ENCODE measurements at places on chromosomes 12 and 14.

GRCh38 chr12:49027846-49028555 is 9.4 kb upstream of the PRKAG1 start:
- no peak for DNase-seq

DNA sequence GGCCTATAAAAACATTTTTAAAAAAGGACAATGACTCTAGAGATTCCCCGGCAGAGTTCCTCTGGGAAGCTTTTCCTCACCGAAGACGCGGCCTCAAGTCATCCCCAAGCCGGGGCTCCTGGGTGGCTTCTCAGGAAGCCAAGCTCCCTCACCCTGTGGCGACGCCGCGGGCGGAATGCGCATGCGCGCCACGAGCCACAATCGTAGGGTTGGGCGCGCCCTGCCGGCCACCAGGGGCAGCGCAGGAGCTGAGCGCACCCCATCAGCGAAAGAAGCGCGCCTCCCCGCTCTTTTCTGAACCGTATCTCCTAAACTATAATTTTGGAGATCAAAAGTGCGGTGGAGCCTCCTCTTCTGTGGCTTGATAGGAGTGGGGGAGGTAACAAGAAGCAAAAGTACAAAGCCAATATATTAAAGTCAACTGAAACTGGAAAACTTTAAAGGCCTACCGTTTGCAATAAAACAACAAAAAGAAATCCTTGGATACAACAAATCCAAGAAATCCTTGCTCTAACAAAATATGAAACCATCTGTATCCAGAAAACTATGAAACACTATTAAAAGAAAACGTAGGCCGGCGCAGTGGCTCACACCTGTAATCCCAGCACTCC is 17.4 kb upstream of the CHFR start:
- DNase-seq: peak; percentile 85

- DNase-seq: no peak
These were observed 6.8 kb downstream of the KIF26A start for GRCh38 chr14:104144911-104145825.

GRCh38 chr12:38890102-38890855 is 15.1 kb downstream of the CPNE8 start:
- DNase-seq: no peak

DNA sequence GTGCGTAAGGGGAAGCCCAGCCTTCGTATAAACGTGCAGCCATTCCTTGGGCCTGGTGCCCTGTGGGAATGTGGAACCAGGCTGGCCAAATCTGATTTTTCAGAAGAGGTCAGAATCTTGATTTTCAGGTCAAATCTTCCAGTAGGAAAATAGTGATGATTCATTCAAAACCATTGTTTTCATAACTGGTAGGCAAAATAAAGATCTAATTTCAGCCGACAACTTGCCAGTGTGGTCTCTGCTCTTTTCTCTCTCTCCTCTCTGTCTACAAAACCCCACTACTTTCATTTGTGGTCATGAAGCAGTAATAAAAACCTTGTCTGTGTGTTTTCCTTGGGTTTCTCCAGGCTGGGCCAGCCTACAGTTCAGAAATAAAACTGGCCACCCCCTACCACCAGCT is 135.1 kb downstream of the RBM19 start:
- DNase-seq: no peak

DNA sequence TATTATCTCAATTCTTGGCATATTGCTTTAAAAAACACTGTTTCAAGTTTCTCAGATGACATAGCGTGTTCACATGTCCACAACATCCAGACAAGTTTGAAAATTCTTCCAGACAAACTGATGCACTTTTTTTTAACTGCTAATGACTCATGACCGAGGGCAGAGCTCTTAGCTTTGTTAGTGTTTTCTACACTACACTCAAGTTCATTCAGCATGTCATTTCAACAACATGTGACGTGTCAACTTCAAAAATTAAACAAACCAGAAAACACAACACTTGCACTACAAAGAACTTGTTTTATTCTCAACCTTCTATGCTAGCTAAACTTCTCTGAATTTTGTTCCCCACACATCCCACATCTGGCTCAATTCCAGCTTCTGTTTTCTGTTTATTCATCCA is 1186.3 kb upstream of the FLRT2 start:
- no peak for DNase-seq

GRCh38 chr12:3743803-3744202 is 9.1 kb downstream of the CRACR2A start:
- no peak for DNase-seq

- no peak for DNase-seq
These were observed 51.0 kb downstream of the TMEM121 start for GRCh38 chr14:105577314-105577861.

DNA sequence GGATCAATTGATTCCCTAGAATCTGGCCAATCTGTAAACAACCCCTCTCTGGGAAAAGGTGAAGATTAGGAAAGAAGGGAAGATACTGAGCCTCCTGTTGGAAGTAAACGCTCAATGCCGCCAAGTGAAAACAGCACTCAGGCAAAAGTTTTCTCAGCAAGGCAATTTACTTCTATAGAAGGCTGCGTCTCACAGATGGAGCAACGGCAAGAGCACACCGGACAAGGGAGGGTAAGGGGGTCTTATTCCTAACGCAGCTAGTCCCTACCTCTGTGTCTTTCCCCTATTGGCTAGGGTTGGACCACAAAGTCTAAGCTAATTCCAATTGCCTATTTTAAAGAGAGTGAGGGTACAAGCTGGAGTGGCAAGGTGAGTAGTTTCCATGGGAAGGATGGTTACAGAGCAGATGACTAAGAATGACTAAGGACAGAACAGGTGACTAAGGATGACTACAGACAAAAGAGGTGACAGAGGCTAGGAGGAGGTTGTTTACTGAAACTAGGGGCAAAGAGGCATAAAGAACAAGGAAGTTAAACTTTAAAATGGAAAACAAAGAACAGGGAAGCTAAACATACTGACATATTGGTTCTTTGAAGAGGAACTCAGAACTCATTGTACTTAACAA is 5.6 kb upstream of the TTC9 start:
- no peak for DNase-seq

- no peak for DNase-seq
These were observed 425.3 kb downstream of the ZFP36L1 start for GRCh38 chr14:68367536-68367935.

DNA sequence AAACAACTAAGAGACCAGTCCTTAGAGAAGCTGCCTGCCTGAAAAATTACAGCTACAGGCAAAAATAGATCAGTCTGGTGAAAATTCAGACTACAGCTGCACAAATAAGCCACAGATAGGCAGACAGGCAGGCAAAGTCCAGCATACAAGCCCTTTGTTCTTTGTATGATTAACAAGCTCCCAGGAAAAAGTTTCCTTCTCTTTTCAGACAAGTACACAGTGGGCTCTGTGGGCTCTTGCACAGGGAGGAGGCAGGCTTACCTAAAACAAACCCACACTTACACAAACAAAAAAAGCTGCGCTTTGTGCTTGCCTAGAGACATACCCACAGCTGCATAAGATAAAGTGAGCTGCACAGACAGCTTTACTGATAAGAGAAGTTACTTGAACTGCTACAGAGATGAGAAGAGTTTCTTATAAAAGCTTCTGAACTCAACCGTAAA is 7.7 kb downstream of the OR6C68 start:
- DNase-seq: no peak

- peak; percentile 23 for DNase-seq
These were observed 35.7 kb upstream of the ATP2A2 start for GRCh38 chr12:110245369-110245772.

DNA sequence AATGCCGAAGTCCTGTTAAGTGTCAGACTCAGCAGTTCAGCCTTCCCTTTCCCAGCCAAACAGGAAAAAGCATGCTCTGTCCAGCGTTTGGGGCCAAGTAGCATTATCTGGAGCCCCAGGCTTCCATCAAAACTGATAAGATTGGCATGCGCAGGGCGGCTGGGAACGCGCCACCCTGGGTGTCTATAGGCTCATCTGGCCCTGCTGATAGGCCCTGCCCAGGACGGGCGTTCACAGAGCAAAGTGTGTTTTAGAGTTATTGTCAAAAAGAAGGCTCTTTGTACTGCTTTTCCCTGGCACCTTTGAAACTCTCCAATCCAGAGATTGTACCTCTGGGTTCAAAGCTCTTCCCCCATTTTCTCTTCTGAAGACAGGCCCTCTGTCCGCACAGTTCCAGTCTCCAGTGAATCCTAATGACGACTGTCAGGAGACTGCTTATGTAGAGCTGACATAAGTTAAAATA is at the start of gene ART4:
Gene ART4, minus strand, starts transcription at position 102 of the 463 bp plus-strand sequence. CDS start 413 bp downstream, outside the sequence.
- no peak for DNase-seq

- no peak for DNase-seq
These were observed 44.8 kb downstream of the CCDC91 start for GRCh38 chr12:28235015-28235414.

DNA sequence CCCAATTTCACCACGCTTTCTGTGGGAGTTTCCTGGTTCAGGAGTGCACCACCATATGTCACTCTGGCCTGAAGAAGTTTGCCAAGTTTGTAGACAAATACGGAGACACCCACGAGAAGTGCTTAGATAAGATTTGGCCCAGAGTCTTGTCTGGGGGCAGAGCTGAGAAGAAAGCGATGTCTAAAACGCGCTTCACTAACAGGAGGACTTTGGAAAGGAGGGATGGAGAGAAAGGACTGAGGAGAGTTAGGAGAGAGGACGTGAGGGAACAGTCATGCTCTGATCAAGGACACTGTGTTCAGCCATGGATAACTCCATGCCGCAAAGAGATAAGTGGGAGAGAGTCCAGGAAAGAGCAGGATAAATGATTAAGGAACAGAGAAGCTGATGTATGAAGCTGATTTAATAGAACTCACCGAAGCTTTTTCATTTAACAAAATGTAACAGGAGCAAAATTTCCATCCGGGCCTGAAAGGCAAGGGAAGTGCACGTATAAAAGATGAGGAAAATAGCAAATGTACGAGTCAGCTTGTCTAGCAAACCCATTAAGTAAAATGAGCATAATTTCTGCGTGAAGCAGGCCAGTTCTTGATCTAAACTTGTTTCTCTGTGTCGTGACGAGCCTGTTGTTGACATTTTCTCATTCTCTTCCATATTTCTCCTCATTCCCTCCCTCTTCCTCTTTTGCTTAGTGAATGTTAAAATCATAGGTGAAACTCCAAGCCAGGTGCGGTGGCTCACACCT is 23.4 kb upstream of the MAP3K9 start:
- DNase-seq: no peak

GRCh38 chr12:121475279-121475678 is 75.4 kb downstream of the RNF34 start:
- no peak for DNase-seq

- no peak for DNase-seq
These were observed 19.3 kb downstream of the MBIP start for GRCh38 chr14:36301159-36301558.

DNA sequence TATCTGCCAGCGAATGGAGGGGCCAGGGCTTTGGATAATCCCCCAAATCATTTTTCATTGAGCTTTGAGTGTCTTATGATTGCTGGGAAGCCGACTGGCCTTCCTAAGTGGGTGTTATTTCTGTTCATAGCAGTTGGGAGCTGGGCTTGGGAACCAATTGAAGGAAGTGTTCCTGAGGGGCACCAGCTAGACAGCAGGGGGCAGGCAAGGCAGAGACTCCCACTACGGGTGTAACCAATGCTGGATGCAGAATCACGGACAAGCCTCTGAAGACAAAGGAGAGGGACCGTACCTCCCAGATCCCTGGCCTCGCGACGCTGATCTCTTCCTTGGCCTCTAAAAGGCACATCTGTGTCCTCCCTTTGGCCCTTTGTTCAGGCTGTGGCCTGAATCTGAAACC is 149.0 kb upstream of the PRMT8 start:
- DNase-seq: no peak

GRCh38 chr14:75456069-75456996 is 28.5 kb downstream of the JDP2 start:
- no peak for DNase-seq

GRCh38 chr12:20400003-20400402 is 31.7 kb downstream of the PDE3A start:
- no peak for DNase-seq

DNA sequence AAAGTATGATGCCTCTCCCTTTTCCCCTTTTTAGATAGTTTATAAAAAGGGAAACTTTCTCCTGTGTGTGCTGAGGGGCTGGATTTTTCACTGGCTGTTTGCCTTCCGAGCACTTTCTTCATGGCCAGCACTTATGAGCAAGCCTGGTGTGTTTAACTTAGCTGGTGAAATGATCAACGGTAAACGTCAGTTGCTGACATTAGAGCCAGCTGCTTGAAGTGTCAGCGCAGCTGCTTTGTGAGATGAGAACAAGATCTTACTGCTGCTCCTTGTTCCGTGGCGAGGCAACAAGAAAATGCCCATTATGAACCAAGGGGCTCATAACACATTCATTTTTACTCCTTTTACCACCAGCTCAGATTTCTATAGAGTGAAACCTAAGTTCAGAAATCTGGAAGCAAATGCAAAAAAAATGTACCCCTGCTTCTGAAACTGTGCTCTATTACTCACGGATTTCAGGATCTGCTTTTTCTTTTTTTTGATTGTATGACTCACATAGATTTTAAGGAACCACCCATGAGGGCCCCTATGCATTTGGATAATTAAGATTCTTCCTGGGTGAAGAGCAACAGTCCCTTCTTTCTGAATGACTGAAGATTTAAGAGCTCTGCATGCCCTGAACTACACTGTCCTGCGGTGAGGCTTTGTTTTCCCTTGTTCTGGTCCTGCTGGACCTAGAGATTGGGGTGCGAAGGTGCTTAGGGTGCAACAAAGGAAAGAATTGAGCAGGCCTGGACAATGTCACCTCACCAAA is 74.3 kb upstream of the CPM start:
- no peak for DNase-seq

- no peak for DNase-seq
These were observed 318.7 kb downstream of the RMST start for GRCh38 chr12:97781342-97781741.

DNA sequence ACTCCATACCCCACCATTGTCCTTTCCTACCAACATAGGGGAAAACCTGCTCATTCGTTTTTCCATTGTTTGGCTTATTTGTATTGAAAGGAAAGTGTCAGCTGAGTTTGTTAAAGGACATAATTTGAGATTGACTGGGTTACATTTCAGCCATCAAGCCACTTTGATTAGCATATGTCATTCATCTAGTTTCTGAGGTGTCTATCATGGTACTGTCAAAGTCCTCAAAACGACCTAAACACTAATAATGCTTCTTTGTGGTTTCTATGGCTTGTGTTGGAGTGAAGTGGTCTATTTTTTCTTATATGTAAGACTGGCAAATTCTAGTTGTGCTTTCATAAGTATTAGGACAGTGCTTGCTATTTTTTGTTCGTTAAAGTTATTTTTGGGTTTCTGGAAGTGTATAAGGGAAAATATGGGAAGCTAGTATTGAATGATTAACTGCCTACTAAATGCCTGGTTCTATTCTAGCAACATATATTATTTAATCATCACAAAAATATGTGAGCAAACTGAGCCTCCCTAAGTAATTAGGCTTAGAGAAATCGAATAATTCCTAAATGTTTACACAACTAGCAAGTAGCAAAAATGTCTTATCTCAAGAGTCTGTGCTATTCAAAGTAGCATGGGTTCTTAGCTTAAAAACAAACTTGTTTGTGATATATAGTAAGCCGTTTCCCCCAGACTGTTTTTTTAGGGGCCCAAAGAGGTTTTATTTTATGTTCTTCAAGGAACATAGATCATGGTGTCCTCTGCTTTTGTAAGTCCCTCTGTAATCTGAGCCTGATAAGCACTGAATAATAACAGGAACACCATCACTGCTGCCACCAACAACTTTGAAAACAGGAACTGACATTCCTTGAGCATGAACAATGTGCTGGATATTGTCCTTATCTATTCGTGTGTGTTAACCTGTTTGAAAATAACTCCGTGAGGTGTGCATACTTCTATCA is 67.1 kb downstream of the DERA start:
- DNase-seq: no peak

GRCh38 chr12:71556875-71557274 is 106.8 kb downstream of the ZFC3H1 start:
- no peak for DNase-seq

Measured in stimulated activated CD8-positive, alpha-beta memory T cell treated with anti-CD3 and anti-CD28 coated beads, Interleukin-2, amount 100 ng/mL, for 48 hours (primary cell).